ENCODE measurements at places on chromosomes 4 and X. TPM values are rescaled to one million over a fixed set of nuclear protein-coding genes. Genes with fewer than 3 reads are reported as not detected.

The FAM47A gene
- total RNA-seq, result not detected

DNA sequence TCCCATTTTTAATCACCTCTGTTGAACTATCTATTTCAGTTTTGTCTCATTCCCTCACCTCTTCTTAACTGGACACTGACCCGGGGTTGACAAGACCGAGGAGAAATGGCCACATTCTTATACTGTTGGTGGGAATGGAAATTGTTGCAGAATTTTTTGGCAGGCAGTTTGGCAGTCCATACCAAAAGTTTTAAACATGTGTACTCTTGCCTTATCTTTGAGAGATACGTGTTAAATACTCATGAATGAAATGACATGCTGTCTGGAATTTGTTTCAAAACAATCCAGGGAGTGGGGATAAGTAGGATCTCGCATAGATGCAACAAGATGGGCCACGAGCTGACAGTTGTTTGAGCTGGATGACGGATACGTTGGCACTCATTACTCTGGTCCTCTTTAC lies 12.1 kb downstream of the FGFBP1 start:
- no peak for DNase-seq

The ZNF81 gene
- 15.4 TPM for total RNA-seq

DNA sequence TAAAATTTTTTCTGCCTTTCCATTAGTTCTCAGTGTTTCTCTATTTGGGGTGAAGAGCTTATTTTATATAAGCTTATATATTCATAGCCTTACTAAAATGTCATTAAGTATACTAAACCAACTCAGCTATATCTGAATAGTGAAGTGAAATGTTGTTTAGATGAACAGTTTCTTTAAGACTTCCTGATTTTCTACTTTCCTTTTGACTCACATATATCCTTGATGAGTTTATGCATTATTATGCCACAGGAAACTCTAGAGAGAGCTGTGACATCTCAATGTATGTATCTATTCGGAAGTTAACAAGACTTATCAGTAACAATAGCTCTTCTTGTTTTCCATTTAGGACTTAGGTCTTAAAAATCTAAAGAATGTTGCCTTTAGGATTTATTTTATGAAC lies 1491.8 kb upstream of the IGFBP7 start:
- no peak for DNase-seq

- DNase-seq, result no peak
These were observed 76.2 kb upstream of the ADGRG2 start for GRCh38 chrX:19198473-19198872.

DNA sequence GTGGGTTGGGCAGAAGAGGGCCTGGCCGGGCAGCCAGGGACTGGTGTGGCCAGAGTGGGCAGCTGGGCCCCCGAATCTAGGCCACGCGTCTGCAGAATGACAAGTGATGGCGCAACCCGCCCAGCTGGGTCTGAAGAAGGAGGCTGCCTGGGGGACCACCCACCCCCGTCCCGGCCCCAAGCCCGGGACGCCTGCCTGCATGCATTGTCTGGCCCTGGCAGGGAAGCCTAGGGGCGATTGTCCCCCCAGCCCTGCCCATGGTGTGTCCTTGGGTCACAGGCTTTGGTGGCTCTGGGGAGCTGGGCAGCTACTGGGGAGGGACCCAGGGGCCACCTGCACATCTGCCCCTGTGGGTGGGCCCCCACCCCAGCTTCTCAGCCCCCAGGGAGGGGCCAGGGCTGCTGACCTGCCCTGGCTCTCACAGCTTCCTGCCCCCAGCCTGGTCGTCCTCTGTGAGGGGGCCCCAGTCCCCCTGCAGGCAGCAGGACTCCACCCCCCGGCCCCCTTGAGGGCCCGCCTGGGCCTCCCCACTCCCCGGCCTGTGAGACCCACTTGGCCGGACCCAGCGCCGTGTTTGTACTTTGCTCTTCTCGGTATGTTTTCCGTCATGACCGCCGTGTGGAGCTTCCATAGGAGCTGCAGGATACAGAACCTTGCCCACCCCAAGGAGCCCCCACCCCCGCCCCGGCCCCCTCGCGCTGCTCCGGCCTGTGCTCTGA lies 4.9 kb downstream of the FGFR3 start:
- no peak for DNase-seq

The ERAS gene
- total RNA-seq, result not detected

The RHOH gene
- total RNA-seq, result 7.7 TPM

The AWAT2 gene
- total RNA-seq, result not detected

DNA sequence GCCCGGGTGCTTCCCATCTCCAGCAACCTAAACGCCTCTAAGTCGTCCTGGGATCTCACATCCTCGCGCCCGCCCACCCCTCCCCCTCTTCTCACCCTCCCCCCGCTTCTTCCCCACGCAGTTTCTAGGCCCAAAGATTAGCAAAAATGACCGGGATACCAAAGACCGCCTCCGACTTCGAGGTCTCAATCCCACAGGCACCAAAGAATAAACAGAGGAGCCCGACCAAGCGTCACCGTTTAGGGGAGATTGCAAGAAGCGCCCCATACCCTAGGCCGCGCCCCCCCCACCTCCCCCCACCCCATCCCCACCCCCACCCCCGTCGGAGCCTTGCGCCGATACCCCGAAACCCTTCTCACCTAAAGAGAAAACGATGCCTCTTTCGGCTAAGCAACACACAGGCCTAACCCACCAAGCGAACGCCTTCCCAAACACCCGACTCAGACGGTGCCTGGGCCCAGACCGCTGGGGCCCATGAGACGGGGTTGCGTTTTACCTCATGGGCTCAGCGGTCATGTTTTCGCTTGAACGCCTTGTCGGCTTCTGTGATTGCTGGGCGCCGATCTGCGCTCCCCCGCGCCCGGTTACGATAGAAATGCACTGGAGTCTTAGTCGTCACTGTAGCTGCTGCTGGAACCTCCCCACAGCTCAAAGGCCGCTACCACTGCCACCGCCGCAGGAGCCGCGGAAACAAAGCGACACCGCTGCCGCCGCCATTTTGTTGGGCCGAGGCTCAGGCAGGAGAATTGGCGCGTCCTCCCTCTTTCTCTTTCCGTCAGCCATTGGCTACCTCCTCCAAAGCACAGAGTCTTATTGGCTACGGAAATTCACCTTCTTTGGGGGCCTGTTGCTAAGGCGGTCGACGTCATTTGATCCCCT lies at the start of gene ATRX:
Gene ATRX (minus strand): TSS at position 731 of the 879 bp plus-strand sequence. CDS start 215 bp downstream, at position 516.
- DNase-seq, result peak; percentile 76

- no peak for DNase-seq
These were observed 315.3 kb downstream of the PAPSS1 start for GRCh38 chr4:107404591-107405300.

The KLKB1 gene
- total RNA-seq, result 1.2 TPM

The SMR3B gene
- not detected for total RNA-seq

- DNase-seq, result no peak
These were observed 193.6 kb upstream of the BANK1 start for GRCh38 chr4:101596781-101597552.

DNA sequence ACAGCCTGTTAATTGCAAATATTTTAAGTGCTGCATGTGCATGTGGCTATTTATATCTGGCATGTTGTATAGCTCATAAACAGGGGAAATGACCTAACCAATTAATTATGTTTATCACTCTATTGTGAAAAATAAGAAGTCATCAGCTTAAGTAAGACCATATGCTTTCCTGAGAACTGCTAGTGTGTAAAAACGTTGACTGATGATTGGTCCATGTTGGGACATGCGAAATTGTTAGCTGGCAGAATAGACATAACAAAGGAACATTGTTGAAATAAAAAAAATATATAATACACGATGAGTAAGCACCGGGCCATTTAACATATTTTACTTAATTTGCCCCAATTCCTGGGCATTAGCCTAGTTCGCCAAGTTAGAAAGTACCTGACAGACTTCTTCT lies 207.5 kb downstream of the ANK2 start:
- no peak for DNase-seq

DNA sequence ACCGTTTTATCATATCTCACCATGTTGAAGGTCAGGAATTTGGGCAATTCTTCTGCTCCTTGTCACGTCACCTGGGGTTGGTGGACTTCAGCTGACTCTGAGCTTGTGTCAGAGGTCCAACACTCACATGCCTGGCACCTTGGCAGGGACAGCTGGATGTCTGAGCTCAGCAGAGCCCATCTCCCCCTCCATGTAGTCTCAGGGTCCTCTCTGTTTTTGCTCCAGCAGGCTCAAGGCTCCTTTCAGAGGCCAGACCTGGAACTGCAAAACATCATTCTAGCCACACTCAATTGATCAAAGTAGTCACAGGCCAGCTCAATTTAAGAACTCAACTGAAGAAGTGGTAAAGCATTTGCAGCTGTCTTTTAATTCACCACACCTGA lies 45.4 kb downstream of the EDNRA start:
- DNase-seq, result no peak

The CCDC158 gene
- 1.7 TPM for total RNA-seq

The NALF2 gene
- total RNA-seq, result 2.0 TPM

DNA sequence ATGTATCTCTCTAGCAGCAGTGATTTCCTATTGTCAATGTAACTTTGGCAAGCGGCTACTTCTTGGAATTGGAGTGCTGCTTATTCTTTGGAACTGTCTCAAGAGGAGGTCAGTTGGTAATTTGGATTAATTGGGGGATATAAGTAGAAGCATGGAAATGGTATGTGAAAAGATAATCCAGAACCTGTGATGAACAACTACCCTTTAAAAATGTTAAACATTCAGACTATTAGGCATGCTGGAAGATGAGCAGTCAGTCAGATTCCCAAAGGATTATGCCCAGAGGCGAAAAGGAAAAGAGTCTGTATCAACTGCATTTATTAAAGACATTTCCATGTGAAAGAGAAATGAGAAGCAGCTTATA lies 62.5 kb downstream of the SEC24D start:
- no peak for DNase-seq

DNA sequence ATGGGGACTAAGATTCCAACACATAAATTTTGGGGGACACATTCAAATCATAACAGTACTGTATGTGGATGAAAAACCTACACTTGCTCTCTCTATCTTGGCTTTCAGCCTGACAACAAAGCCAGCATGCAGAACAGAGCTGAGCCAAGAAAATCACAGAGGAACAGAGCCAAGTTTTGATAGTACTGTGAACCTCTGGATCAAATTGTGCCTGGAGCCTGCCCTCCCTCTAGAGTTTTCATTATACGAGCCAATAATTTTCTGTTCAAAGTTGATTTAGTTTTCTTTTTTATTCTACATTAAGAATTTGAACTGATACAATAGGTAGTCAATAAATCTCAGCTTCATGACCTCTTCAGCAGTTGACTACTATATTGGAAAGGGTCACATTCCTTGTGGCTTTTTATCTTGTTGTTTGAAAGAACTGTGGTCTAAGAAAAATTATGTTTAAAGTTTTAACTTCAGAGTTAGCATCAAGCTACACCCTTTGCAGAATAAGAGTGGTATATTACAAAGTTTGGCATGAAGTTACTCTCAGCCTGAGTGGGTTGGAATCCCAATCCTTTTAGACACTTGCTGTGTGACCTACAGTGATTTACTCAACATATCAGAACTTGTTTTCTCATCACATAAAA lies 31.1 kb downstream of the GRID2 start:
- no peak for DNase-seq

DNA sequence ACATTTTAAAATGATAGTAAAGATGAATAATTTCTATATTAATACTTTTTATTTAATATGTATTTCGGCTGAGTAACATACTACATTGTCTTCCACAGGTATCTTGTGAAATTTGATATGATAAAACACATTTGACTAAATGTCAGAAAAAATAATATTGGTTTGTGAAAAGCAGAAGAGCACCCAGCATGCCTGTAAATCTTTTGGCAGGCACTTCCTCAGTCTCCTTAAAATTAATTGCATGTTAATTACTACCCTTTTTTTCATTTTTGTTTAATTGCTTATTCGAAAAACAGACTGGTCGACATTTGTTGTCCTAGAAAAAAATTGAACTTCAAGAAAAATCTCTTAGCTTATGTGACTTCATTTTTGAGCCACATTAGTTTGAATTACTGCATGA lies 40.6 kb downstream of the CLCN3 start:
- no peak for DNase-seq

DNA sequence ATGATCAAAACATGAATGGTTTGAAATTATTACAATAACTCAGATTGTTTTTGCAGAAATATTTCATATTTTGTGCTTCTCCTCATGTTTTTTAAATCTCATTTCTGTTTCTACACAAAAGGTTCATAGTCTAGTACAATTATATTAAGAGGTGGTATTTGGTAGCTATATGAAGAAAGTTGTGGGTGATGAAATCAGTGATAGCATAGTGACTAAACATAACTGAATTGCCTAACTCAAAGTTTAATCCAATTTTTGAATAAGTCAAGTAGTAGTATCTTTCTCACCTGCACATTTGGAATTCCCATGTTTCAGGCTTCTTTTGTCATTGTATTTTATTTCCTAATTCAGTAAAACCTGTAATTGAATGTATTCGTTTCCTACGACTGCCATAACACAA lies 648.7 kb downstream of the GRID2 start:
- no peak for DNase-seq

DNA sequence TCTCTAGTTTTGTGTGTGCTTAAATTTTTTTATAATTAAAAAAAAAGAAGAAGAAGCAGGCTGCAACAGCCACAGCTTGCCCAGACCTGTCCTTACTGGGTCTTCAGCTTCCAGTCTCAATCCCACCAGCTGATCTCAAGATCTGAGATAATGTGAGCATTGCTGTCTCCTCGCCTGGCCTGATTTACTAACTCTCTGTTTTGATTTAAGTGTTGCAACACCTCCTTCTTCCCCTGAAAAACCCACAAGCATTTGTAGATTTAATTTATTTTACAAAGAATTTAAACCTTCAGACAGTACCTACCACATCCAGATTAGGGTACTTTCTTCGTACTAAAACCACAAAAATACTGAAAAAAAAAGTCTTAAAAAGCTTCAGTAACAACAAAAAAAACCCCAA lies 38.0 kb downstream of the FAM241A start:
- DNase-seq, result no peak

DNA sequence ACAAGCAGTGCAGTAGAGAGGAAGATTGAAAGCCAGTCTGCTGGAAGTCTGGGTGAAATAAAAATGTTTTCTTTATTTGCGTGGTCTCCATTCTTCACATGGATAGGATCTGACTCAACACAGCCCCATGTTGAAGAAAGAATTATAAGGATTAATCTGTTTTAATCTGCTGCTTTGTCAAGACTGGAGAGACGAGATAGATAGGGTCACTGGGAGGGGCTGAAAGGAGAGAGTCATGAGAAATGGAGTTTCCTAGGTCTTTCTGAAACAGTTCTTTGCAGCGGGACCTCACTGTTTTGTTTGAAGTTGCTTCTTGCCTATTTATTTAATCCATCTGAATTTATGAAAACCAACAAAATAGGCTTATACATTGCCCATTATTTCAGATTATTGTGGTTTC lies 32.4 kb upstream of the RHOH start:
- DNase-seq, result no peak

- DNase-seq, result no peak
These were observed 28.5 kb downstream of the SRPX start for GRCh38 chrX:38192007-38192810.

The LIMCH1 gene
- 95.9 TPM for total RNA-seq

DNA sequence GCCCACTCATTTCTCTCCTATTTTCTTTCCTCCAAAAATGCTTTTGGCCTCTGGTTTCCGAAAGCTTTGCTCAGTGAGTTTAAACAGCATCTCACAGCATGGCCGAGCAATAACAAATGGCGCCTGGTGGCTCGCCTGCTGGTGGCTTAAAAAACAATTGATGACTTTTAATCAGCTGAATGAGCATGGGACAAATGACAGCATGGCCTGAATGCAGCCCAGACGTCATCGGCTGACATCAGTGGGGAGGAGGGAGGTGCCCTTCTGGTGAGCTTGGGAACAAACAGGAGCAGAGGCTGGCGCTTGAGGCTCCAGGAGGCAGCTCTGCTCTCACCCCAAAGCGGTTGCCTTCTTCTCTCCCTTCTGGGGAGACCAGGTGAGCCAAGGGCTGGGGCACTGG lies 286.4 kb downstream of the BCOR start:
- DNase-seq, result no peak

The XPNPEP2 gene
- total RNA-seq, result 6.0 TPM
